GM23338 (cell line): ENCODE measurements at places on chromosomes 7 and 10.

- H3K27ac ChIP-seq, result no peak overlapping the region
- H3K4me3 ChIP-seq, result no peak overlapping the region
- DNase-seq, result peak; percentile 36
- H3K36me3 ChIP-seq, result no peaks in the 10 kb centered on the region
- no peaks in the 10 kb centered on the region for H3K27me3 ChIP-seq
These were observed 1409.1 kb upstream of the CELF2 start for GRCh38 chr10:9608602-9609001.

- peaks cover 30% of the 10 kb centered on the region for H3K4me1 ChIP-seq
- no peaks in the 10 kb centered on the region for H3K27me3 ChIP-seq
- 0 out of 2 replicates have a peak, but pooled peaks cover 4% of the 10 kb centered on the region for H3K36me3 ChIP-seq
- H3K27ac ChIP-seq, result no peak overlapping the region
- H3K4me3 ChIP-seq, result no peak overlapping the region
These were observed 90.7 kb downstream of the LRRC4 start for GRCh38 chr7:127940381-127941160.

DNA sequence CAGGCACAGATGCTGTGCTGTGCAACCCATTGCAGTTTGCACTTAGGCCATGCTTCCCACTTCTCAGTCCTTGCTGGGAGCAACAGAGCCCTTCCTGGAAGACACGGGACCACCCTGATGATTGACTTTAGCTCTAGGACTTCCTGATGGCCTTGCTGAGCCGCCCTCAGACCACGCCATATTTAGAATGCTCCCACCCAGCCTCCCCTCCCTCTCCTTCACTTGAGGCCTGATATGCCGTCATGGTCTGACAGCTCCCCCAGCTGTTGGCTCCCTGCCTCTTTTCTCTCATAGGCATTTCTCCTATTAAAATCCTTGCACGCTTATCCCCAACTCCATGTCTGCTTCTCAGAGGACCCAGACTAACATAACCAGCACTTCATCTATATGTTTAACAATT lies 29.4 kb upstream of the GATAD1 start:
- H3K36me3 ChIP-seq, result no peaks in the 10 kb centered on the region
- peak; percentile 66 for DNase-seq
- no peak overlapping the region for H3K4me3 ChIP-seq
- no peaks in the 10 kb centered on the region for H3K27me3 ChIP-seq
- 0 out of 2 replicates have a peak, but pooled peaks cover 6% of the 10 kb centered on the region for H3K4me1 ChIP-seq
- H3K27ac ChIP-seq, result no peak overlapping the region

GRCh38 chr7:144001543-144001942 lies 1.4 kb downstream of the OR6B1 start:
- DNase-seq, result no peak
- H3K27ac ChIP-seq, result no peak overlapping the region
- no peaks in the 10 kb centered on the region for H3K4me1 ChIP-seq
- no peaks in the 10 kb centered on the region for H3K36me3 ChIP-seq
- no peaks in the 10 kb centered on the region for H3K27me3 ChIP-seq
- H3K4me3 ChIP-seq, result no peak overlapping the region

DNA sequence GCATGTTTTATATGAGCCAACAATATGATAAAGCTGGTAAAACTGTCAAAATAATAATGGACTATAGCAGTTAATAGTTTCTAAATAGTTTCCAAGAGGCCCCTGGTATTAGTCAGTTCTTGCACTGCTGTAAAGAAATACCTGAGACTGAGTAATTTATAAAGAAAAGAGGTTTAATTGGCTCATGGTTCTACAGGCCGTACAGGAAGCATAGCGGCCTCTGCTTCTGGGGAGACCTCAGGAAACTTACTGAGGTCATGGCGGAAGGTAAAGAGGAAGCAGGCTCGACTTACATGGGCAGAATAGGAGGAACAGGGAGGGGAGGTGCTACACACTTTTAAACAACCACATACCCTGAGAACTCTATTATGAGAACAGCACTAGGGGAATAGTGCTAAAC lies 104.6 kb downstream of the PPP1R9A start:
- H3K4me3 ChIP-seq, result no peak overlapping the region
- H3K27me3 ChIP-seq, result no peaks in the 10 kb centered on the region
- no peak overlapping the region for H3K27ac ChIP-seq

DNA sequence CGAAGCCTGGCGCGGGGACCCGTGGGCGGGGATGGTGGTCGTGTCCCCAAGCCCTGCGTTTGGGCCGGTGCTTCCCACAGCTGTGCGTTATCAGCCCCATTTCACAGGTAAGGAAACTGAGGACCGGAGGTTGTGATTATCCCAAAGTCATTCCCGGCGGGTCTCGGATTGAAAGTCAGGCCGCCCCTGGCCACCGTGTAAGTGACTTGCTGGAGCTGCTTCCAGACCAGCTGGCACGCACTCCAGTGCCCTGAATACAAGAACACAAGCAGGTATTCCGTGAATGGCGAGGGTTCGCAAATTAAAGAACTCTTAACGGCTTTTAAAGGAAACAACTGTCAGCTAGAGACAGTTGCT lies 675 bp upstream of the ATE1 start:
- peak overlapping the region; percentile 95 for H3K27ac ChIP-seq
- H3K36me3 ChIP-seq, result no peaks in the 10 kb centered on the region
- peaks cover 3% of the 10 kb centered on the region; the same call in 1 of the 2 replicates for H3K4me1 ChIP-seq
- no peaks in the 10 kb centered on the region for H3K27me3 ChIP-seq
- DNase-seq, result no peak

DNA sequence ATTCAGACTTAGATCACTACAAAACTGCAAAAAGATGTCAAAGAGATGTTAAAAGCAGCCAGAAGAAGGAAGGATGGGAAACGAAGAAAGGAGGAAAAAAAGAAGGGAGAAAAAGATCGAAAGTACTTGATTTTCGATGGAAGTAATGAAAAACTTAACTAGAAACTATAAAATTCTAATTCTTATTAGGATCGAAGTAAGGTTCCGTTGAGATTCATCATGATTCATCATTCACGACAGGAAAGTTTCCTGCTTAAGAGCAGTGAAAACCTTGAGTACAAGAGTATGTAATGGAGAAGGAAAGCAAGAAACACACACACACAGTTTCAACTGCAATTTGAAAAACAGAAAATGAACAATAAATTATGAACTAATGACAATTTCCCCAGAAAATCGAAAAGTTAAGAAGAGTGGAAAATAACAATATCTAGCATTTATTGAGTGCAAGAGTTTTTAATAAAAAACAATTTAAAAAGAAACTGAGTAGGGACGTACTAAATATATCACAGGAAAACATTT lies 1.1 kb upstream of the ING3 start:
- no peaks in the 10 kb centered on the region for H3K27me3 ChIP-seq
- DNase-seq, result no peak
- no peaks in the 10 kb centered on the region for H3K36me3 ChIP-seq
- no peak overlapping the region for H3K27ac ChIP-seq
- 0 out of 2 replicates have a peak, but pooled peaks cover 7% of the 10 kb centered on the region for H3K4me1 ChIP-seq
- H3K4me3 ChIP-seq, result peak overlapping the region; percentile 58

DNA sequence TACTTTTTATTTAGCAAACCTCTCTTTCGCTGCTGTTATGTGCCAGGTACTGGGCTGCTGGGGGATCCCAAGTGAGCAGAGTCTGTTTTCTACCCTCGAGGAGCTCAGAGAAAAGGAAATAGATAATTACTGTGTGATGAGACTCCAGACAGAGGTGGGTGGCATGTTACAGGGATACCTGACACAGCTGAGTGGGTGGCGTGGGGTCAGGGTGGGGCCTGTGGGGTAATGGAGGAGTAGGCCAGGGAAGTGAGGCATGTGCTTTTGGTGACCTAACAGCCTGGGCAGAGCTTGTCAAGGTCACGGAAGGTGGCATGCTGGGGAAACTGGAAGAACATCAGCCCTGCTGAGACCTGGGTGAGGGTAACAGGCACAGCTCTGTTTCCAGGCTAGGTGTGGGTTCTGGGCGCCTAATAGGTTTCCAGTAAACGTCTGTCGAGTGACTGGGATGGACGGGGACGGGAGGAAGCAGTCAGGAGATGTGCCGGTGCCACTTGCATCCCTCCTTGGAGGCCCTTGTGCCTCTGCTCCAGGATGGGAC lies 36.5 kb upstream of the MMD2 start:
- H3K36me3 ChIP-seq, result peaks cover 8% of the 10 kb centered on the region
- no peak overlapping the region for H3K4me3 ChIP-seq
- H3K27ac ChIP-seq, result no peak overlapping the region
- H3K4me1 ChIP-seq, result no peaks in the 10 kb centered on the region

- peak; percentile 76 for DNase-seq
- H3K4me3 ChIP-seq, result no peak overlapping the region
- no peaks in the 10 kb centered on the region for H3K27me3 ChIP-seq
- H3K27ac ChIP-seq, result no peak overlapping the region
- no peaks in the 10 kb centered on the region for H3K36me3 ChIP-seq
These were observed 112.1 kb downstream of the VPS41 start for GRCh38 chr7:38796626-38797501.

DNA sequence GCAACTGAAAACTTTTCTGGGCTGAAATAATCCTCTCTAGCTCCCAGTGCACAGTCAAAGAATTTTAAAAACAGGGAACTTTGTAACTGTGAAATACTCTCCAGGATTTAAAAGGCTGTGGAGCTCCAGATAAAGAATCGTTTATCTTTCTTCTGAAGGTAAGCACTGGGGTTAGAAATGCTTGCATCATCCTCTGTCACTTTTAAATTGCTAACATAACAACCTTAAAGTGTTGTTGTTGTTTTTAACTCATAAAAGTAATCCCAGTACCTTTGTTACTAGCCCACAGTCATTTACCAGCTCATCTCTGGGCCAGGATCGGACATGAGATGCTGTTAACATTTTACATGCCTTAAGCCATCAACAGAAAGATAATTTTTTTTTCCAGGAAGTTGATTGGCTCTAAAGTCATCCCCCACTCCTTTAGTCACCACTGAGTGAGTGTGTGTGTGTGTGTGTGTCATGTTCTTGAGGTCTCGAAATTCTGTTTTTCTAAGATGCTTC lies at the start of gene SLC39A12:
Gene SLC39A12 (plus strand): TSS at position 51 of the 504 bp plus-strand sequence. CDS start 1,359 bp downstream, outside the sequence.
- no peak within 1 kb of the TSS for H3K27ac ChIP-seq
- H3K36me3 ChIP-seq, result no peaks in the 10 kb centered on the region
- H3K4me1 ChIP-seq, result no peaks in the 10 kb centered on the region
- no peak for DNase-seq
- no peak within 1 kb of the TSS for H3K4me3 ChIP-seq
- no peaks in the 10 kb centered on the region for H3K27me3 ChIP-seq

DNA sequence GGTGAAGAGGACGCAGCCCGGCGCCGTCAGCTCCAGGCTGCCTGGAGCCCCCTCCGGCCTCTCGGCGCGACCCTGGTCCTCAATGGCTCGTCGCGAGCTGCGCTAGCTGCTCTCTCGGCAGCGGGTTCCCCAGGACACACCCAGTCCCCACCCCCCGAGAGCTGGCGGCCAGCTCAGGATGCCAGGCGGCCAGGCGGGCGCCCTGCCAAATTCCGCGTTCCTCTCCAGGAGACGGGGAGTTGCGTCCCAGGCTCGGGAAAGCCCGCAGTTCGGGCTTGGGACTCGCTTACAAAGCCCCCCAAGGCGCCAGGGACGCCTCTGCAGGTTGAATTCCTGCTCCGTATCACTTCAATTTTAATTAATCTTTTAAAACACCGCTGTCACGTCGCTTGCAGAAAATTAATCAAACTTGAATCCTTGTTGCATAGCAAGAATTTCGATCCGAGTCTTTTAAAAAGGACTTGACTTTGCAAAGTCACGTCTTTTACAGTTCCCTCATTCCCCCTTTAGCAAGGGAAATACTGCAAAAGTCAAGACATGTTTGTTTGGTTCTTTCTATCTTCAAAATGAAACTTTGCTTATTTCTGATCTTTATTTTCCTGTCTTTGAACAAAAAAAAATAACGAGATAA lies 28.2 kb downstream of the SKIDA1 start:
- DNase-seq, result peak; percentile 91
- H3K27me3 ChIP-seq, result peaks cover 69% of the 10 kb centered on the region
- H3K4me1 ChIP-seq, result peaks cover 53% of the 10 kb centered on the region
- H3K36me3 ChIP-seq, result no peaks in the 10 kb centered on the region
- peak overlapping the region; percentile 76 for H3K4me3 ChIP-seq
- no peak overlapping the region for H3K27ac ChIP-seq

GRCh38 chr7:136514776-136515175 lies 353.7 kb upstream of the CHRM2 start:
- H3K36me3 ChIP-seq, result no peaks in the 10 kb centered on the region
- H3K4me3 ChIP-seq, result no peak overlapping the region
- H3K4me1 ChIP-seq, result peaks cover 8% of the 10 kb centered on the region; the same call in 1 of the 2 replicates

- H3K36me3 ChIP-seq, result no peaks in the 10 kb centered on the region
- no peak overlapping the region for H3K4me3 ChIP-seq
- no peak overlapping the region for H3K27ac ChIP-seq
- H3K4me1 ChIP-seq, result peaks cover 14% of the 10 kb centered on the region
- DNase-seq, result no peak
These were observed 2.3 kb upstream of the CYTH3 start for GRCh38 chr7:6274743-6275142.

DNA sequence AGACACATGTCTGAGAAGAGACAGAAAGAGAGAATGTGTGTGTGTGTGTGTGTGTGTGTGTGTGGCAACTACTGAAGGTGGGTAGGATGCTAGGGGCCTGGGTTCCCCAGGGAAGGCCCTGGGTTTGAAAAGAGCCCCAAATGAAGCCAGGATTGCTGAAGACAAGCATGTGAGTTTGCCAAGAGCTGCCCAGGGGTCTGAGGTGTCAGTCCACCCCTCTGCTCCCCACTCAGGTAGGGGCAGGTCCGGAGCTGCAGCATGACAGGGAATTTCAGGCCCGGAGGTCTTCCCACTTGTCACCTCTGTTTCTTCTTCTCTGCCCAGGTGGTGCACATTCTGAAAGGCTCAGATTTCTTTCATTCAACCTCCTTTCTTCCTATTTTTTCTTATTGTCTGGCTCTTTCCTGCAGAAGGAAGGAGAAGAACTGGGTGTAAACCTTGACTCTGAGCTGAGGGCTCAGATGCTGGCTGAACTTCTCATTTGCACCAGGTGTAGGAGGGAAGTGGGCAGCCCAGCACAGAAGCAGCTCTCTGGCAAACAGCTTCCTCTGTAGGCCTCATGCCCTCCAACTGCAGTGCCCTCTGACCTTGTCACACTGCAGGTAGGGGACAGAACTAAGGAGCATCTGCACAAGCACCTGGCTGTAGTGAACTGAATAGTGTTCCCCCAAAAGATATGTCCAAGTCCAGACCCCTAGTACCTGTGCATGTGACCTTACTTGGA lies 79.6 kb upstream of the LRRC4 start:
- H3K27ac ChIP-seq, result no peak overlapping the region
- DNase-seq, result no peak
- no peak overlapping the region for H3K4me3 ChIP-seq

DNA sequence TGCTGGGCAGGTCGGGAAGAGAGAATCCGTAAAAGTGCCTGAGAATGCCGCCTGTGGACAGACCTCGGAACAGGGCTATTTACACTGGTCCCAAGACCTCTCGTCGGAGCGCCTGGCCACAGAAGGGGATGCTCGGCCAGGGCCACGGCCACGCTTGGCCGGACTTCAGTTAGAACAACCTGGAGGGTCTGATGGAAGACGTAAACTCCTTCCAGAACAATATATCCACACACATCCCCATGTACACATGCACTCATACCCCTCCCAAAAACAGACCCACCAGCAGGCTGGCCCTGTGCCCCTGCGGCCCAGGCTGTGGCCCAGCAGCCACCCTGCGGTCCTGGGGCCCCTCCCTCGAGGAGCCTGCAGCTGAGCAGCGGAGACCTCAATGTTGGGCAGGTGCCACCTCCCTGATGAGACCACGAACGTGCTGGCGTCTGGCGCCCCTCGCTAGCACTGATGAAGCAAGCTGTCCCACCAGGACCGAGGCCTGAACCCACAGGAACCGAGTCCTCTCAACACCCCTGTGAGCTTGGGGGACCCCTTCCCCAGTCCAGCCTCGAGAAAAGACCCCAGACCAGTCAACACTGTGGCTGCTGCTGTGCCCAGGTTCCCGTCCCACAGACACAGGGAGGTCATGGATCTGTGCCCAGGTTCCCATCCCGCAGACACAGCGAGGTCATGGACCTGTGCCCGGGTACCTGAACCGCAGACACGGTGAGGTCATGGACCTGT lies 8.9 kb downstream of the CFAP46 start:
- H3K4me3 ChIP-seq, result no peak overlapping the region
- no peaks in the 10 kb centered on the region for H3K36me3 ChIP-seq
- H3K27ac ChIP-seq, result no peak overlapping the region
